ENCODE measurements at places on chromosomes 16 and 17.
A peak's percentile ranks its signal among the peaks of the same experiment; 100 is the strongest.

DNA sequence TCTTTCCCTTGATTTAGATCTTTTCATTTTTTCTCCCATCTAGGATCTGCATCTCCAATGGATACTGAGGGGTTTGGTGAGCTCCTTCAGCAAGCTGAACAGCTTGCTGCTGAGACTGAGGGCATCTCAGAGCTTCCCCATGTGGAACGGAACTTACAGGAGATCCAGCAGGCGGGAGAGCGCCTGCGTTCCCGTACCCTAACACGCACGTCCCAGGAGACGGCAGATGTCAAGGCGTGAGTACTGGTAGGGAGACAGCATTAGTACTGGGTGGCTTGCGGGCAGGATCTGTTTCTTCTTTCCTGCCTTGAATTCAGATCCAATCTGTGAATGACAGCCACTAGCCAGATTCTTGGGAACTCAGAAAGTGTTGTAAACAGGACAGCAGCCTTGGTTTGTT is 18.3 kb downstream of the NUP93 start:
- no peak for DNase-seq

- no peak for DNase-seq
Observed at GRCh38 chr16:4701791-4702465, 8.6 kb downstream of the NUDT16L1 start.

DNA sequence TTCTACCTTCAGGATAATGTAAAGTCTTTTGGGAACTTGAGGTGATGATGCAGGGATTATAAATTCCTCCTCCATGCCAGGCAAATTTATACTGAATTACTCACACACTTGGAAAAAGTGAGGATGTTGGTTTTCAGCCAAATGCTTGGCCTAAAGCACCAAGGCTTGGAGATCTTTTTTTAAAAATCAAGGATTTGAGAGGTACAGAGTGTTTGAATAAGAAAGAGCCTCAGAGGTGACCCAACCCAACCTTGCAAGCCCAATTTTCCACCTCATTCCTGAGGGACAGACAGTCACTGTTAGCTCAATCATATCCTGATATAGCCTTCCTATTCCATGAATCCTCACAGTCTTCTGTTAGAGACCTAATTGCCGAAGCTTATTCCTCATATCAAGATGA is 14.0 kb downstream of the GRIN2A start:
- DNase-seq = no peak

GRCh38 chr17:49388692-49389513 is 25.8 kb downstream of the PHB1 start:
- no peak for DNase-seq

DNA sequence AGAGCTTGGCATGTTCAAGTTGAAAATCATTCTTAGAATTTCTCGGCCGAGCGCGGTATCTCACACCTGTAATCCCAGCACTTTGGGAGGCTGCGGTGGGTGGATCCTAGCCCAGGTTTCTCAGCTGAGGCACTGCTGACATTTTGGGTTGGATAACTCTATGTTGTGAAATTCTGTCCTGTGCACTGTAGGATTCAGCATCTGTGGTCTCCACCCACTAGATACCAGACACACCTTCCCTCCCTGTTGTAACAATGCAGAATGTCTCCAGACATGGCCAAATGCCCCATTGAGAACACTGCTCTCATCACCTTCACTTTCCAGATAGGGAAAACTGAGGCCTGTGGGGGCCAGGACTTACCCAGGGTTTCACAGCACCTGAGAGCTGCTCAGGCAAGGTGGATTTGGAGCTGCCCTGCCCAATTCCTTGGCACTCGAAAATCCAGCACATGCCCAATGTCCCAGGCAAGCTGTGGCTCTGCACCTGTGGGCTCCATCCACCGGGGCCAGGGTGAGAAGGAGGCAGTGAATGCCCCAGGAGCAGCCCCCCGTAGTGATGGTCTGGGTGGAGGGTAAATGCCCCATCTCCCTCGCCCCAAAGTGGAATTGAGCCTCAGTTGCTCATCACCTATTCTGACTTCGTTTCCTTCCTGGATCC is 20.2 kb upstream of the TVP23A start:
- no peak for DNase-seq

DNA sequence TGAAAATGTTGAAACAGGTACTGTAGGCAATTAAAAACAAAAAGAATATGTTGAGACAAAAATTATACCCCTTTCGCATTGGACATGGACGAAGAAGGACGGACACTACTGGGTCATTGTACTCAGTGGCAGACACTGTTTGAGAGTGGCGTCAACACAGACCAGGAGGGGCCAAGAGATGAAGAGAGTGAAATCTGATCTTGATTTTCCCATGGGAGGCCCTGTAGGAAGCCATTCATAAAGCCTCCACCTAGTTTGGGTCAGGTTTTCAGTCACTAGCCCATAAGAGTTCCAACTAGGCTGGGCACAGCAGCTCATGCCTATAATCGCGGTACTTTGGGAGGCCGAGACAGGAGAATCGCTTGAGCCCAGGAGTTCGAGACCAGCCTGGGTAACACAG is 23.6 kb upstream of the SMURF2 start:
- DNase-seq = no peak

GRCh38 chr16:4746991-4747574 is 12.7 kb downstream of the DNAAF8 start:
- no peak for DNase-seq

- no peak for DNase-seq
Observed at GRCh38 chr16:54503011-54503855, 216.6 kb upstream of the IRX3 start.

- DNase-seq = no peak
Observed at GRCh38 chr16:66511602-66512271, 38.2 kb downstream of the TK2 start.

GRCh38 chr16:1363501-1364041 is 11.8 kb downstream of the GNPTG start:
- no peak for DNase-seq

DNA sequence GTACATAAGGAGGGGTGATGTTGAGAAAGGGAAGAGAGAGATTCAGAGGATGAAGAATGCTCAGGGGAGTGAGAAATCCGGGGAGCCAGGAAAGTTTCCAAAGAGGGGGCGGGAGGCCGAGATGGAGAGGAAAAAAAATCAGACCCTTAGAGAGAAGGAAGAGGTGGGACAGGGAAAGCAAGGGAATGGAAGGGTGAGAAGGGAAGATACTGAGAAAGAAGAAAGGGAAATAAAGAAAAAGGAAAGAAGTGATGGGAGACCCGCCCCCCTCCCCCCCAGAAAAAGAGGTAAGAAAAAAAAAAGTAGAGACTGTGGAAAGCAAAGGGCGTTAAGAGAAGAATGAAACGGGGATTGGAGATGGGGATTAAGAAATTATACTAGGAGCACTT is 507 bp downstream of the DYNLRB2 start:
- no peak for DNase-seq

GRCh38 chr17:66276328-66276937 is 26.0 kb upstream of the PRKCA start:
- no peak for DNase-seq

- DNase-seq = no peak
Observed at GRCh38 chr16:88310796-88311605, 71.8 kb upstream of the ZNF469 start.

- DNase-seq = no peak
Observed at GRCh38 chr16:2953706-2954627, 10.1 kb upstream of the KREMEN2 start.

DNA sequence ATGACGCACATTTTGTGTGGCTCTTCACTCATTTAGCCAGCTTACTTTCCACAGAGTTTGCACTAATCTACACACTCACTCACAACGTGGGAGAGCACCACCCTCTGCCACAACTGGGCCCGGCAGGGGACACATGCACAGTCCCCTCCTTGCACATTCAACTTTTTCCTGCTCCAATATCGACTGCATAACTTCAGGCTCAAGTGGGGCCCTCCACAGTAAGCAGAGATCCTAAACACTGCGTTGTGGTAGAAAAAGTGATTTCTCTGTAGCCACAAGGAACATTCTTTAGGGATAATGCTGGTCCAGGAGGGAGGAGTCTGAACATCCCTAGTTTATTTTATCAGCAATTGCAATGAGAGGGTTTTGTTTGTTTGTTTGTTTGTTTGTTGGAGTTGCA is 40.0 kb downstream of the MRPS23 start:
- no peak for DNase-seq

- DNase-seq = no peak
Observed at GRCh38 chr16:52613508-52613907, 66.6 kb upstream of the TOX3 start.

DNA sequence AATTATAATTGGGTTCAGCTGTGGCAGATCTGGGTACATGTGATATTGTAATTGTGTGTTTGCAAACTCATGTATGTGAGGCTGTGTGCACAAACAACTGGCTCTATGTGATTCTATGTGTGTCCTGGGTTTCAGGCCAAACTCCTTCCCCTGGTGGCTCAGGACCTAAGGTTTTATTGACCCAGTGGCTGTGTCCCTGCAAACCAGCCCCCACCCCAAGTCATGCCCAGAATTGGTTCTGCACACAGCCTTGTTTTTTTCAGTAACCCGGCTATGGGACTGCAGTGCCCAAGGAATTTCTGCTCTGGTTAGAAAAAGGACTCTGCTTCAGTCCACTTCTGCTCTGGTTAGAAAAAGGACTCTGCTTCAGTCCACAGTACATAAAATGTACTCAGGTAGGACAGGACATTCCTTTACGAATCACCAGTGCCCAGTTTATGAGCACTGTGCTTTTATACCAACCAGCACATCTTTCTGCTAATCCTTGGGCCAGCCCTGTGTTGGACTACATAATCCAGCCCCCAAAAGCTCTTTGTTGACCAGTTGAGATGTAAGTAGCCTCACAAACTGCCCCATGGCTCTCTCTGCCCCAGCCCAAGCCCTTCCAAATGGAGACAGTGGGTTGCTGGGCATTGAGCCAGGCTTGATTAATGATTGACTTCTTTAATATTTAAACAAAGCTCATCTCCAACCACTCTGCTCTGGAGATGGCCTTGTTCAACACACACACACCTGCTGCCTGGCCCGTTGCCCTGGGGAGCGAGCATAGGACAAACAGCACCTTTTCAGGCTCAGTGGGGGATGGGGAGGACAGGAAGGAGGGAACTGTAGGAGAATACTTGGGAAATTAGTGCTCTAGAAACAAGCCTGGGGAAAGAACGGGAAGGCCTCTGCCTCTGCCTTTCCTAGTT is 2.9 kb upstream of the KCNH6 start:
- no peak for DNase-seq

DNA sequence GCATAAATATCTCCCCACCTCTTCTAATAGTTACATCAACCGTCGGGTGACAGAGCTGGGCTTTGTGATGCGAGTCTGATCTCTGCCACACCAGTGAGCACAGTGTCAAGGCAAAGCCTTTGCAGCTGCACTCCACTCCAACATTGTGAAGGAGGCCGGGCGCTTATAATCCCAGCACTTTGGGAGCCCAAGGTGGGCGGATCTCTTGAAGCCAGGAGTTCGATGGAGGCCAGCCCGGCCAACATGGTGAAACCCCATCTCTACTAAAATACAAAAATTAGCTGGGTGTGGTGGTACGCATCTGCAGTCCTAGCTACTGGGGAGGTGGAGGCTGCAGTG is 18.9 kb downstream of the CYB5D2 start:
- no peak for DNase-seq

- no peak for DNase-seq
Observed at GRCh38 chr17:83128306-83129240, 49.2 kb downstream of the METRNL start.

- no peak for DNase-seq
Observed at GRCh38 chr17:82896071-82897000, 56.5 kb upstream of the ZNF750 start.

- DNase-seq = no peak
Observed at GRCh38 chr17:82668631-82669099, 20.4 kb upstream of the WDR45B start.

- DNase-seq = peak; percentile 16
Observed at GRCh38 chr17:42438600-42439567, 15.8 kb upstream of the CAVIN1 start.

GRCh38 chr17:534071-534691 is 180.5 kb downstream of the VPS53 start:
- no peak for DNase-seq

DNA sequence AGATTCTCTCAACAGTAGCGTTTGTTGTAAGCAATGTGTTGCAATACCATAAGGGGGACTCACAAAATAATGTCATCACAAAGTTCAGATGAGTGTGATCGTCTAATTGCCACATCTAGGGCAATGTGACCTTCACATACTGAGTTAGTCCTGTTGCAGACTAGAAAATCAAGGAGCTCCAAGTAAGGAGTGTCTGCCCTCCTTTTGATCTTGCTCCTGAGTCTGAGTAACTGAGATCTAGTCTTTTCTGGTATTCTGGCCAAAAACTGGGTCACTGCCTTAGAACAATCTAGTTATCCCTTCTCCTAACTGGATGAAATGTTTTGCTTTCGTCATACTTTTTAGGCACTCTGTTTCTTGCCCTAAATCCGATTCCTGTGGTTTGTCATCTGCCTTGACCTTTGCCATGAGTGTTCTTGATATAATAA is 712.1 kb downstream of the CDH11 start:
- no peak for DNase-seq

- DNase-seq = no peak
Observed at GRCh38 chr16:26721290-26721689, 345.4 kb upstream of the C16orf82 start.

GRCh38 chr16:25109643-25110042 is 1.9 kb upstream of the LCMT1 start:
- DNase-seq = no peak

DNA sequence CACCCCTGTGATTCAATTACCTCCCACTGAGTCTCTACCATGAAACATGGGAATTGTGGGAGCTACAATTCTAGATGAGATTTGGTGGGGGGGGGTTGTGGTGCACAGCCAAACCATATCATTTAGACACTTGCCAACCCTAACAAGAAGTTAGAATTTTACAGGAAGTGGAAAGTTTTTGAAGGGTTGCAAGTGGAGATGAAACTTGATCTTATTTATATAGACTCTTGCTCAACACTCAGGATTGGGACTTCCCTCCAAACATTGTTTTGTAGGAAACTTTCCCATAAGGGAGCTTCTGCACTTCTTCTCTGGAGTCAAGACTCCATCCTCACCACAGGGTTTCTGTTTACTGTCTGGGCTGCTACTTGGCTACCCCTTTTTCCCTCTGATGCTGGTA is 266.7 kb upstream of the CDH11 start:
- DNase-seq = no peak

DNA sequence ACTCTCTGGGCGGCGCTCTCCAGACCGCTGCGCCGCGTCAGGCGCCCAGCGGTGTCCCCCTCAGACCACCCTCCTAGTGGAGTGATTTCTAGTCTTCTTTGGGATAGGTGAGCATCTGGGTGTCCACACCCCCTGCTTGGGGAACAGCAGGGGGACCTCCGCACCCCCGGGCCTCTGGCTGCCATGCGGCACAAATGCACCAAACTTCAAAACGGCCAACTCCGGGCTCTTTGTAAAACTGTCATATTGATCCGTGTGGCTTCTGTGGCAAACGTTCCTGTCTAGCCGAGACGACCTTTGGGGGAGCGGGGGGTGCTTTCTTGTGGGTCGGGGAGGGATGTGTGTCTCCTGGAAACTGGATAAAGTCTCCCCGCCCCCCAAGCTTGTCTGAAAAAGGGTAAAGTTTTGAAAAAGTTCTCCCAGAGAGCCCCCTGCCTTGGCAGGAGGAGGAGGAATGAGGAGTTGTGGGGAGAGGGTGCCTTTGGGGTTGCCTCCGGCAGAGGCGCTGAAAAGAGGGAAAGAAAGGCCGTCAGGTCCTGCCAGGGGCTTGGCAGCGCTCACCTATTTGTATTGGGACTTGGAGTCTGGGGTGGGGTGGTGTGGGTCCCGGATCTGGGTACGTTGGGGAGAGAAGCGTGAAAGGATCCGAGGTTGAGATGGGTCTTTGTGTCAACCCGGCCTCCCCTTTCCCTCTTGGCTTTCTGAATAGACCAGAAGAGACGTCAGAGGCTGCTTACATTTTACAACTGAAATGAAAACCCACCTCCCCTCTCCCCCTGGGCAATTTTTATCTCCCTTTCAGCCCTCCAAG is 2.2 kb upstream of the CHD3 start:
- DNase-seq = no peak
